ENCODE measurements at places on chromosomes 1 and 21.

DNA sequence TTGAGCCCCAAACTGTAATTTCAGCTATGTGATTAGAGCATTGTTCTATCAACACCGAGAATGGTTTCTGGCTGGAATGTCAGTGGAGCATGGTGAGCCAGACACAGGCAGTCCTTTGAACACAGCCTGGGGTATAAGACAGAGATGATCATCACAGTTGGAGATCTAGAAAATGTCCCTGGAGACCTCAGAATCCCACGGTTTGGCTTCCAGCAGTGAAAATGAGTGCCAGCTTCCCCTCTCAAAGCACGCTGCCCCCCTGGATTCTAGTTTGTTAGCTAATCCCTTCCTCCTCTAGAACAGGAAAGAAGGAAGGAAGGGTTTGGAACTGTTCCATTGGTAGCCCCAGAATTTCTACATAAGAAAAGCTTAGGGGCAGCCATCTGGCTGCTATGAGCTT lies 59.9 kb upstream of the JAK1 start:
- H3K27ac ChIP-seq: no peak overlapping the region
- no peaks in the 10 kb centered on the region for H3K36me3 ChIP-seq
- no peaks in the 10 kb centered on the region for H3K27me3 ChIP-seq
- no peak for DNase-seq

- H3K36me3 ChIP-seq: no peaks in the 10 kb centered on the region
- no peaks in the 10 kb centered on the region for H3K27me3 ChIP-seq
- no peaks in the 10 kb centered on the region for H3K4me1 ChIP-seq
- H3K27ac ChIP-seq: no peak overlapping the region
- DNase-seq: no peak
- no peak overlapping the region for H3K4me3 ChIP-seq
Measured at GRCh38 chr21:46005081-46005480, 23.5 kb downstream of the COL6A1 start.

- DNase-seq: no peak
- no peaks in the 10 kb centered on the region for H3K4me1 ChIP-seq
- no peak overlapping the region for H3K27ac ChIP-seq
- no peak overlapping the region for H3K4me3 ChIP-seq
- H3K36me3 ChIP-seq: peaks cover 5% of the 10 kb centered on the region
Measured at GRCh38 chr1:46183079-46183847, 7.0 kb upstream of the P3R3URF start.

DNA sequence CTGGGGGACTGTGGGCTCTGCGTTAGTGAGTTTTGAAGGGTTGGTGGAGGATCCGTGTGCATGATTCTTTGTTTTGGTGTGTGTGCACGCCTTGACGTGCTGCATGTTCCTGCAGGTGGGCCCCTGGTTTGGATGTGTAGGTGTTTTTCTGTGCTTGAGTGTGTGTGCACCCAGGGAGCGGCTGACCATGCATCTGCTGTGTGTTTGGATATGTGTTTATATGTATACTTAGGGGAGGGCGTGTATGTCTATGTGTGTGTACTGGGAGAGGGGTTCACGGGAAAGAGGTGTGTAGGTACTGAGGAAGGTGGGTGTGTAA lies 1.1 kb downstream of the VANGL2 start:
- no peaks in the 10 kb centered on the region for H3K36me3 ChIP-seq
- no peak for DNase-seq
- no peak overlapping the region for H3K27ac ChIP-seq
- no peak overlapping the region for H3K4me3 ChIP-seq
- H3K27me3 ChIP-seq: peaks cover 15% of the 10 kb centered on the region
- peaks cover 10% of the 10 kb centered on the region for H3K4me1 ChIP-seq

DNA sequence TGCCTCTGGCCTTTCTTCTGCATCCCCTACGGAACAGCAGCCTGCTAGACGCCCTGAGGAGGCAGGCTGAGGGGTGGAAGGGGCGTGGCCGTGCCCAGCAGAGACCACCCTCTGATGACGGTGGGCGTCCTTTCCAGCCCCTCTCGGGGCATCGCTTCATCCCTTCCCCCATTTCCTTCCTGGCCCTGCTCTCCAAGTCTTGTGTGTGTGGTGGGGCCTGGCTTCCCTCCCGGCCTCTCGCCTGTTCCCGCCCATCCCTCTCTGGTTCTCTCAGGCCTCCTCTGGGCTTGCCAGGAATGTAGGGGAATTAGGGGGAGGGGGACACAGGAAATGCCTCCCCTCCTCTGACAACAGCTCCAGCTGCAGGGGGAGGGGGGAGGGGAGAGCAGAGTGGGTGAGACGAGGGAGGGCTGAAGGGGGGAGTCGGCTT lies 51.1 kb downstream of the SKI start:
- no peak for DNase-seq
- no peaks in the 10 kb centered on the region for H3K27me3 ChIP-seq
- H3K4me1 ChIP-seq: peaks cover 32% of the 10 kb centered on the region
- no peak overlapping the region for H3K4me3 ChIP-seq
- H3K36me3 ChIP-seq: peaks cover 13% of the 10 kb centered on the region

- no peaks in the 10 kb centered on the region for H3K36me3 ChIP-seq
- H3K27me3 ChIP-seq: peaks cover 58% of the 10 kb centered on the region
- no peak for DNase-seq
- H3K4me1 ChIP-seq: peaks cover 25% of the 10 kb centered on the region
Measured at GRCh38 chr1:200035956-200036618, 8.6 kb downstream of the NR5A2 start.

GRCh38 chr1:44929531-44929930 lies 56.9 kb downstream of the EIF2B3 start:
- no peak for DNase-seq
- H3K27ac ChIP-seq: no peak overlapping the region
- H3K4me3 ChIP-seq: no peak overlapping the region
- no peaks in the 10 kb centered on the region for H3K4me1 ChIP-seq

GRCh38 chr1:233097546-233097945 lies 147.1 kb downstream of the NTPCR start:
- no peak for DNase-seq
- no peak overlapping the region for H3K4me3 ChIP-seq
- H3K36me3 ChIP-seq: peaks cover 11% of the 10 kb centered on the region
- no peaks in the 10 kb centered on the region for H3K27me3 ChIP-seq
- no peaks in the 10 kb centered on the region for H3K4me1 ChIP-seq

GRCh38 chr21:18155508-18156193 lies 89.0 kb upstream of the CHODL start:
- H3K27ac ChIP-seq: no peak overlapping the region
- H3K4me3 ChIP-seq: no peak overlapping the region
- no peaks in the 10 kb centered on the region for H3K36me3 ChIP-seq
- no peaks in the 10 kb centered on the region for H3K27me3 ChIP-seq
- H3K4me1 ChIP-seq: no peaks in the 10 kb centered on the region
- no peak for DNase-seq

GRCh38 chr21:38903690-38904139 lies 98.0 kb downstream of the ETS2 start:
- no peak overlapping the region for H3K4me3 ChIP-seq
- H3K4me1 ChIP-seq: no peaks in the 10 kb centered on the region
- no peak for DNase-seq
- no peaks in the 10 kb centered on the region for H3K36me3 ChIP-seq
- H3K27ac ChIP-seq: no peak overlapping the region

DNA sequence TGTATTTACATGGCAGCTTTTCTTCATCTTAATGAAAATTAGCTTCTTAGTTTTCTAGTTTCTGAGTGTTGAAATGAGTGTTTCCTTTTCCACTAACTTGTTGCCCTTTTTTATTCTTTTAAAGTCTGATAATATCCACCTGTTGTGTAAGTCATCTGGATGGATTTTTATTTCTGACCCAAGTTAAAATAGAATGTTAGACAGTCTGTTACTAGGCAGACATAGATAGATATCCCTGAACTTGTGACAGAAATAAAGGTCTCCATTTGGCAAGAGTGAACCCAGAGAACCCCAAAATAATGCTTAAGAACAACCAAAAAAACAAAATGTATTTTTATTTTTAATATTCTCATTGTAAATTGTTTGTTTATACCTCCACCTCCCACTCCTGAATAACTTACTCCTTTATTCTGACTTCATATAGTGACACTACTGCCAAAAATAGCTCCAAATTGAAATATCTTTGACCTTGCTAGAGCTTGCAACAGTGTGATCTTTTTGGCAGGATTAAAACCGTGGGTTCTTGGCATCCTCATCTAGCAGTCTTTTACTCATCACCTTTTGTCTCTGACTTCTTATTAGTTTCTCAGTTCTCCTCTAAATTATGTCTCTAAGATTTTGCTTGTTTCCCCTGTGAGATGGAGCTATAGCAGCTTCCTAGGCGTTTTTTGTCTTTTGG lies 26.9 kb upstream of the SH3D21 start:
- H3K4me3 ChIP-seq: no peak overlapping the region
- H3K27me3 ChIP-seq: no peaks in the 10 kb centered on the region
- no peak overlapping the region for H3K27ac ChIP-seq

- no peak overlapping the region for H3K27ac ChIP-seq
- no peaks in the 10 kb centered on the region for H3K36me3 ChIP-seq
Measured at GRCh38 chr1:97640677-97641076, 280.2 kb downstream of the DPYD start.

GRCh38 chr1:66355756-66356155 lies 178.2 kb upstream of the SGIP1 start:
- peaks cover 13% of the 10 kb centered on the region for H3K36me3 ChIP-seq
- no peak for DNase-seq
- peaks cover 52% of the 10 kb centered on the region for H3K4me1 ChIP-seq
- no peak overlapping the region for H3K27ac ChIP-seq
- no peaks in the 10 kb centered on the region for H3K27me3 ChIP-seq

DNA sequence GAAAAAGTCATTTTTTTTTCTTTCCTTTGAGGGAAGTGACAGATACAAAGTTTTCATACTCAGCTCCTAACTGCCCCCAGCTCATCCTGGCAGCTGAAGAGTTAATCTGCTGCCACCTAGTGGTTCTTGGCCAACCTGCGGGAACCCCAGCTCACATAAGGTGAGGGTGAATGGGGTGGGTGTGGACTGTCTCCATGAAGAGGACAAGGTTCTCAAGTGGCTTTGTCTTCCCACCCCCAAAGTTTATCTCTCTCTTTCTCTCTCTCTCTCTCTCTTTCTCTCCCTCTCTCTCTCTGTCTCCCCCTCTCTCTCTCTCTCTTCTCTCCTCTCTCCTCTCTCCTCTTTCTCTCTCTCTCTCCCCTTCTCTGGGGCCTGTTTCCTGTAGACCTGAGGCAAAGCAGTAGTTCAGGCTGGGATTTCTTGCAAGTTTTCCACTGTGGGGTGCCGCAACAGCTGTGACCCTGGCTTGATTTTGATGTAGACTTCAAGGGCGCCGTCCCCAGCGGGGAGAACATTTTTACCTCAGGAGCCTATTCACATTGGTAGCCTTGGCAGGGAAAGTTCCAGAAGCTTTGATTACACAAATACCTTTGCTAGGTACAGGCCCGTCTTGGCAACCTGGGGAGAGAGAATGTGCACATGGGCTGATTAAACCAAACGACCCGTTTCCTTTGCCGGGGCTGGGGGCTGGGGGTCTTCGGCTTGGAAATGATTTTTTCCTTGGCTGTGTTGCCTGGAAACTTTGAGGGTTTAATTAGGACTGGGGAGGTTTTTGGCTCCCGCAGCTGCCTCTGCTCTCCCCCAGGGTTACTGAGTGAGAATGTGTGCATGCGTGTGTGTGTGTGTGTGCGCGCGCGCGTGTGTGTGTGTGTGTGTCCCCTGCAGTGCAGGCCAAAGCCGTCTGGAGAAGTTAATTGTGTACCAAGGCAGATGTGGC lies 135.9 kb downstream of the TM2D1 start:
- no peaks in the 10 kb centered on the region for H3K27me3 ChIP-seq
- no peak overlapping the region for H3K4me3 ChIP-seq
- DNase-seq: peak; percentile 6
- H3K4me1 ChIP-seq: no peaks in the 10 kb centered on the region
- H3K36me3 ChIP-seq: no peaks in the 10 kb centered on the region
- no peak overlapping the region for H3K27ac ChIP-seq

DNA sequence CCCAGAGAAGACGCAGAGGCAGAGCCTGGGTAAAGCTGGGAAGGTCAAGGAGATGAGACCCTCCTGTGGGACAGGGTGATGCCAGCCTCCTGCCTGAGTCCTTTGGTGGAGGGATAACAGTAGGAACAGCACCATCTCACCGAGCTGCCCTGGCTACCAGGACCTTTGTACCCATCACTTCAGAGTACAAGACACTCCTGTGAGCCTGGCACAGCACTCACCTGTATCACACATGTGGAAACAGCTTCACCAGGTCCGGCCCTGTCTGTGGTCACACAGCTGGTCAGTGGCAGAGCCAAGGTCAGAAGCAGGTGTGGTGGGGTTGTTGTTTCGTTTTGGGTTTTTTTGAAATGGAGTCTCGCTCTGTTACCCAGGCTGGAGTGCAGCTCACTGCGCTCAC lies 5.0 kb upstream of the TMEM200B start:
- no peak overlapping the region for H3K4me3 ChIP-seq
- peaks cover 3% of the 10 kb centered on the region for H3K4me1 ChIP-seq
- no peak overlapping the region for H3K27ac ChIP-seq
- H3K36me3 ChIP-seq: no peaks in the 10 kb centered on the region
- DNase-seq: no peak

DNA sequence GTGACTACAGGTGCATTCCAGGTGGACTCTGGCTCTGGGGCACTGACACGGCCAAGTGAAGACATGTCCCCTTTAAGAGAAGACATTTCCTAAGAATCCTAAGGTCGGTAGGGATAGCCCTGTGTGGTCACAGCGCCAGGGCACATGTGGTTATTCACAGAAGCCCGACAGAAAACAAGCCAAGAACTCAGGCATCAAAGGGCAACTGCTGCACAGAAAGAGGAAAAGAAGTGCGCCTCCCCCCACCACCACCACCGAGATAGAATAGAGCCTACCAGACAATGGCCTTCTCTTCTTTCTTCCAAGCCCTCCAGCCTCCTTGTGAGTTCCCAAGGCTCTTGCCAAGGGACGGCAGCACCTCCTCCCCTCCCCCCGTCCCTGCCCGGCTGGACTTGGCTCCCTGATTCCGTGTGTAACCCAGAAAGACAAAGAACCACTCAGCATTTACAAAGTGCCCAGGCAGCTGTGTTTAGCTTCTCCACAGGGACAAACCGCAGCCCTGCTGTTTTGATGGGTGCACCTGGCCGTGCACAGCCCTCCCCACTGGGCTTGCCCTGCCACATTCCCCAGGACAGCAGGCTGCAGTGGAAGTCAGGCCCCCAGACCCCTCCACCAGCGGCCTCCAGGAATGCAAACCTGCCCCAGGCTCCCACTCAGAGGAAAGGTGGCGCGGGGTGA lies 30.2 kb downstream of the TMPRSS2 start:
- H3K27me3 ChIP-seq: no peaks in the 10 kb centered on the region
- DNase-seq: no peak
- H3K36me3 ChIP-seq: no peaks in the 10 kb centered on the region

DNA sequence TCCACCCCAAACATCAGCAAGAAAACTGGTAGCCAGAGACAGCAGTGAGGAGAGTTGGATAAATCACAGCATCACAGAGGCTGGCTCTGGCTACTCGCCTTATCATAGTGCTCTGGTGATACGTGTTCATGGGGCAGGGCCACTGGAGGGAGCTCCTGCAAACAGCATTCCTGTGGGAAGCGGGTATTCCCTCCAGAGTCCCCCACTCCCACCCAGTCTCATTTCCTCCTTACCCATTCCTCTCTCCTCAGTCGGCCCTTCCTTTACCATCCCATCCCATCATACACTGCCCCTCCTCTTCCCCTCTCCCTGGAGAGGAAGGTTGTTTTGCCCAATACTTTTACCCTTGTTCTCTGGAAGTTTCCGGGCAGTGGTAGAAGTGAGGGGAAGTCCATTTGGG lies 7.1 kb downstream of the NHLH2 start:
- no peak overlapping the region for H3K4me3 ChIP-seq
- H3K27me3 ChIP-seq: peaks cover 10% of the 10 kb centered on the region
- no peak for DNase-seq
- no peaks in the 10 kb centered on the region for H3K4me1 ChIP-seq
- no peak overlapping the region for H3K27ac ChIP-seq
- H3K36me3 ChIP-seq: no peaks in the 10 kb centered on the region

GRCh38 chr21:19785941-19786340 lies 1212.3 kb upstream of the NCAM2 start:
- DNase-seq: no peak
- no peak overlapping the region for H3K4me3 ChIP-seq
- no peaks in the 10 kb centered on the region for H3K36me3 ChIP-seq

Data from effector memory CD4-positive, alpha-beta T cell (primary cell).